Activated naive CD4-positive, alpha-beta T cell treated with Interleukin-2 at 50 U/mL for 16 hours (primary cell): ENCODE measurements at places on chromosomes 4 and X.
A peak's percentile ranks its signal among the peaks of the same experiment; 100 is the strongest.

DNA sequence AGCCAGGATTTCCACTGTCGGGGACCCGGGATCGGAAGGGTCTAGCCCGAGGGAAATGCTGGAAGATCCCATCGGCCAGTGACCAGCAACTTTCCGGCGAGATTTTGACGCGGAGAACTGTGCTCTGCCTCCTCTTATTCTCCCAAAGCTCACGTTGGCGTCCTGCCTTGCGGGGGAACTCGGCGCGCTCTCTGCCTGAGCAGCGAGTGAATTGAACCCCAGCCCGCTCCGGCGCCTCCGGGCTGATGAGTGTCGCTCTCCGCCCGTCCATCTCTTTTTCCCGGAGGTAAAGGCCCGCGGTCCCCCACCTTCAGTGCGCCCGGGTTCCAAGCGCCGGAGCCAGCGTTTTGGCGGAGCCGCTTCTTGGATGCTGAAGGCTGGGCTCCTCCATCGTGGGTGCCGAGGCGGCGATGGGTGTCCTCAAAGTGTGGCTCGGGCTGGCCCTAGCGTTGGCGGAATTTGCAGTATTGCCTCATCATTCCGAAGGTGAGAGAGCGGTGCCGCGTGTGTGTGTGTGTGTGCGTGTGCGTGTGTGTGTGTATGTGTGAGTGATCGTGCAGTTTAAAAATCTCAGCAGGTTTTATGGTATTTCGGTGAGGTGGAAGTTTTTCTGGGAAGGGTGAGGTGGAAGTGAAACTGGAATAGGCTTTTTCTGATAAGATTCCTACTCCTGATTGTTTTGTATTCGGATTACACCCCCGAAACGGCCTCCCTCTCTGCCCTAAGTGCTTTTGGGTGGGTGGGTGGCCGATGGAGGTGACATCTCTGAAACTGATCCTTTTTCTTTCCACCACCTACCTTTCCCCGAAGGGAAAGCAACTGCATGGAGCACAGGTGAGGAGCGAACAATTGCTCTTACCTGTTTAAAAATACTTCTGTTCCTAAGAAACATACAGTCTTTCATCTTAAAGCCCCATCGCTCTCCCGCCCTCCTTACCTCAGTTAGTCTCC, 752 bp downstream of the FRAS1 start:
- peak; percentile 15 for DNase-seq

DNA sequence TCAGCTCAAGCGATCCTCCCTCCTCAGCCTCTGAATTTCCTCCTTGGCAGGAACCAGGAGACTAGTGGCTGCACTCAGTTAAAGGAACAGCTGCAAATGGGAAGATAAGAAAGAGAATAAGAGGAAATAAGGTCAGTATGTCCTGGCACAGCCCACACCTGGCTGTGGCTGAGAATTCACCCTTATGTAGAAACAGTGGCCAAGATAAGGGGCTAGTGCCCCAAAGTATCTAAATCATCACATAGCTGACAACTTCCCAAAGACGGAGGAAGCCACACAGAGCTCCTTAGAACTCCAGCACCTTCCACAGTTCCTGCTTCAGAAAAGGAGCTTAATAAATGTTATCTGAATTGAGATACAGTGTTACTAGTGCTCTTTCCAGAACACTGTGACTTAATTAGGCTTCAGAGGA, 2.3 kb upstream of the CHIC2 start:
- DNase-seq, result no peak

DNA sequence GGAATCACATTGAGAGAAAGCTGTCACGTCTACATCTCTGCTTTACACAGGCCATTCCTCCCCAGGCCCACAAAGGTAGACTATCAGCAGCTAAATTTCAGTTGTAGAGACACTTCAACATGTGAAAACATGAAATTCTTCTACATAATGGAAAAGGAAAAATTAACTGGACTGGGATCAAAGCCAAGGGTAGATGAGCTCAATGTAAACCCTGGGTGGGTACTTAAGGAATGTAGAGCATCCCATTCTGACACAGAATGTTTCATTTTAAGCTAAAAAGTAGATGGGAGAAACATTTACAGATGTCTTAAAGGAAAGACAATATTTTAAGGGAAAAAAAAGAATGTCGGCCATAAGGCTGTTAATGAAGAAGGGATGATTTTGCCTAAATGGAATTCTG, 51.3 kb upstream of the NPNT start:
- DNase-seq, result no peak

DNA sequence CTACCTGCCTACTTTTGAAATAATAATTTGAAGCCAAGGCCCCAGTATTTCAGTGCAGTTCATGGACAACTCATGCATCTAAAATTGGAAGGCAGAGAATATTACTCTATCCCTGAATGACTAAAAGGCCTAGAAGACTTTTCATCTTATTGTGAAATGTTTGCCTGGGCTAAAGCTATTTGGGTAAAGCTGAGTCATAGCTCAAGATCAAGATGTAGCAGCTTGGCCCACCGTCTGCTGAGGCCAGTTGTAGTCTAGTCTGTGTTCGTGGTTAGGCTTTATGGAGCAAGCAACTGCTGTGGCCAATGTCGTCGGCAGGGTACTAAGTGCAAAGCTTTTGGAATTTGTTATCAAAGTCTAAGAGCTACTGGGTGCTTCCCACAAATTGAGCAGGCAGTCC, 929.1 kb downstream of the RAB28 start:
- no peak for DNase-seq

DNA sequence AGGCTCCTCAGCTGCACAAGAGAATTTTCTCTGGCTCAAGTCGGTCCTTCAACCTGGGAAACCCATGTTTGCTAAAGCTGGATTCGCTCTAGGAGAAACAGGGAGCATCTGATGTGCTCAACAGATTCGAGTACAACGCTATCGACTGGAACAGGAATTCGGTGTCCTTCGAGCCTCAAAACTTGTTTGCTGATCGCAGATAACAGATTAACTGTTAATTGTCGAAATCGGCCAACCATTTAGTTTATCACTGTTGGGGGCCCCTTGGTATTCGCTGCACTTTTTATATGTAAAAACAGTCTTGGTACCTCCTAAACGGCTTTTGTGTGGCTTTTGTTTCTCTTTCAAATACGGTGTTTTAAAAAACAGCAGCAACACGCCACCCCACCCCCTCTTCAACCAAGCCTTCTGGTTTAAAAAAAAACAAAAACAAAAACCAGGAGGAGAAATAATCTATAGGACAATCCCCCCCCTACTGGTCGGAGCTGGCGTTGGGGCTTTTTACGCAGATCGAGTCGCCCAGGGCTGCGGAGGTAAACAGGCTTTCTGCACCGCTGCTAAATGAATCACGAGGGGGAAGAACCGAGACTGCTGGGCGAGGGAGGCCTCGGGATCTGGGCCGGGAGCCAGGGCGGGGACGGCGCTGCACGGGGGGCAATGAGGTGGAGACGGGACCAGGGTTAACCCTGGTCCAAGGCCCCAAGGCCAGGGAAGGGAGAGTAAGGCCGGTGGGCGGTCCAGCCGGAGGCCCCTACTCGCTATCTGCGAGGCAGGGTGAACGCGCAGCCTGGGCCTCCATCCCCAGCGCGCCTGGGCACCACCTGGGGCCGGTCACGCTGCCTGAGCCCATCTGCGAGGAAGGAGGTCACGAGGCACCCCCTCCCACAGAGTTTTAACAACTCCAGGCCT, 71.7 kb upstream of the BCOR start:
- peak; percentile 80 for DNase-seq

GRCh38 chr4:109046471-109047201, 255.8 kb downstream of the COL25A1 start:
- DNase-seq, result no peak

DNA sequence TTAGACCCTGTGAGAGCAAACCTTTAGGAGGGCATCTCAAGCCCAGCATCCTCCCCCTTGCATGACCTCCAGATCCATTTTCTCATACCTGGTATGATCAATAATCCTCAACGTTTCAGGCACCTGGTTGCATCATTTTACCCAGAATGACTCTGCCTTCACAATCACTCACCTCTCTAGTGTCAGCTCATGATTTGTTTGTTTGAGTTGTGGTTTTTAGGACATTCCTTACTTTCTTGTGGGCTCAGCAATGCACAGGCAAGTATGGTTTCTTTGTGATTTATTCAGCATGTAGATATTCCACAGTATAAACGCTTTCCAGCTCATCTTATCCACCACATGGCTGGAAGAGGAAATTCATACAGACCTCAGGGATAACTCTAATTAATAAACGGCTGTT, 93.6 kb upstream of the CPEB2 start:
- no peak for DNase-seq

GRCh38 chr4:85496126-85496849, 21.3 kb downstream of the ARHGAP24 start:
- no peak for DNase-seq

GRCh38 chr4:74858921-74859562, 64.7 kb upstream of the BTC start:
- no peak for DNase-seq

DNA sequence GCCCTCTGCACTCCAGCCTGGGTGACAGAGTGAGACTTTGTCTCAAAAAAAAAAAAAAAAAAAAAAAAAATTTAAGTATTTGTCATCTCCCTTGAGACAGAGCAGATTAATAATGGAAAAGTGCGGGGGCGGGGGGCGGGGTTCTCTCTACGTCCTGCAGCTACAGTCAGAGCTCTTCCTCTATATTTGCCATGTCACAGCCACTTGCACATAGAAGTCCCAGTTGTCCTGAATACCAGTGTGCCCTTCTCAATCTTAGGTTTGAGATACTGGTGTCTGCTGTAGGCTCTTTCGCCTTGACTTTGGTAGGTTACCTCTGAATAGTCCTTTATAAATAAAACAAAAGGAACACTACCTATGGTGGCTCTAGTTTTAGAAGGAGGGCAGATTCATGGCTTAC, 237.8 kb upstream of the PGRMC2 start:
- no peak for DNase-seq

DNA sequence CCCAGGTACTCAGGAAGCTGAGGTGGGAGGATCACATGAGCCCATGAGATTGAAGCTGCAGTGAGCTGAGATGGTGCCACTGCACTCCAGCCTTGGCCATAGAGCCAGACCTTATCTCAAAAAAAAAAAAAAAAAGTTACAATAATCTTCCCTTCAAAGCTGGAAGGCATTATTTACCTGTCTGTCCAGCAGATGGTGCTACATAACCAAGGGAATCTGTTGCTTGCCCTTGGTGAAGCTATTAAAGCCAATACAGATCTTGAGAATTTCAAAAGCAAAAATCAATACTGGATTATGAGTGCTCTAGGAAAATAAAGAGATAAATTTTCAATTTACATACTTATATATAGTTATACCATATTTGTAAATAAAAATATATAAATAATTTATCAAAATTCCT, 25.9 kb downstream of the PKD2 start:
- DNase-seq, result peak; percentile 7

DNA sequence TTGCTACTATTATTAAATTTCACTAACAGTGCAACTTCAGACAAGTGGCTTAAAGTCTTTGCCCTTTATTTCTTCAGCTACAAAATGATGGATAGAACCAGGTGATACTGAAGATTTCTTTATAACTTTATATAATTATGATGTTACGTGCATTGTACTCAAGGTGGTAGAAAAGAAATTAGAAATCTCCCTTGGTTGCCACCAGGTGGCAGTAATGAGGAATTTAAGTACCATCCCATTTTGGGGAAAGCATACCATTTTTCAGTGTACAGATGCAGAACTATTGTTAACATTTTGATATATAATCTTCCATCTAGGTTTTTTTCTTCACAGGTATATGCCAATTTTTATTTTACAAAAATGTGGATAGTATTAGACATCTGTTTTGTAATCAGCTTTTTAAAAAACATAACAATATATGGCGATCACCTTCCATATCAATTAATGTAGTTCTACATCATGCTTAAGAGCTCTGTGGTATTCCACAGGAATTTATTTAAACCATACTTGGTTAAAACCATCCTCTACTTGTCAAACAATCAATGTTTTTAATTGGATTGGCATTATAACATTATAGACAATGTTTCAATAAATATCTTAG, 37.7 kb upstream of the RAB33B start:
- no peak for DNase-seq

- no peak for DNase-seq
Measured at GRCh38 chrX:44474410-44474809, 68.2 kb downstream of the FUNDC1 start.

GRCh38 chr4:124386648-124387047, 325.9 kb downstream of the ANKRD50 start:
- DNase-seq, result no peak

GRCh38 chr4:105933083-105933482, 37.8 kb downstream of the NPNT start:
- DNase-seq, result no peak

DNA sequence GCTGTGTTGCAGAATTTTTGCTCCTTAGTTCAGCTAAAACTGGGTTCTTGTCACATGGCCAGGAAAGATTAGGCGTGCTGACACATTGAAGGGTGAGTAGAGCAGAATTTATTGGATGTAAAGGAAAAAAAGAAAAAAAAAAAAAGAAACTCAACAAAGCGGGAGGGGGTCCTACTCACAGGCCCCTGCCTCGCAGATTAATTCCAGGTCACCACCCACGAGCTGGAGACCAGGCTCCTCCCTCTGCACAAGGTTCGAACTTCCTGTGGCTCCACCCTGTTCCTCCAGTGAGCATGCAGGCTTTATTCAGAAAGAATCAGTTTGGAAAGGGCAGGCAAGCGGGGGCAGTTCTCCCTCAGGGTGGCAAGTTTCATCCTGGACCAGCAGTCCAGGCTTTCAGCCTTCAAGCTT, 17.1 kb downstream of the MGST2 start:
- no peak for DNase-seq

DNA sequence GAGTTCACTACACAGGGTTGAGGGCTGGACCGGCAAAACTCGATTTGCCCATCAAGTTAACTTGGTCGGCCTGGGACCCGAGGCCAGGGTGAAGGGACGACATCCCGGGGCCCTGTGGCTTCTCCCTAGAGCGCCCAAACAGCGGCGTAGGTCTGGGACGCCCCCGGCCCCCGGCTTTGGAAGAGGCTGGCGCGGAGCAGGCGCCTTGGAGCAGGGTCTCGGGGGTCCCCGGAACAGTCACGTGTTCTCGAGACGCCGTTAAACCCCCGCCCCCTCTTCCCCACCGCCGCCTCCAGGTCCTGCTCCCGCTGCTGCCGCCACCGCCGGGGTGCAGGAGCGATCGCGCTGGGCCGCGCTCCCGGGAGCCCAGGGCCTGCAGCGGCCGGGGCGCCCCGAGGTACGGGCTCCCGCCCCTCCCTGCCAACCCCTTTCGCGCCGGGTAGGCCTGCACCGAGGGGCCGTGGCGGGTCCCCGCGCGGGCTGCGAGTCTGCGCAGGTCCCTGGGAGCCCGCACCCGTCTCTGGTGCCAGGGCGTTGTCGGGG, at the start of gene NPY5R:
TSS of gene NPY5R (plus strand) at position 289 of the 543 bp plus-strand sequence. CDS start 6,382 bp downstream, outside the sequence.
- DNase-seq, result no peak

DNA sequence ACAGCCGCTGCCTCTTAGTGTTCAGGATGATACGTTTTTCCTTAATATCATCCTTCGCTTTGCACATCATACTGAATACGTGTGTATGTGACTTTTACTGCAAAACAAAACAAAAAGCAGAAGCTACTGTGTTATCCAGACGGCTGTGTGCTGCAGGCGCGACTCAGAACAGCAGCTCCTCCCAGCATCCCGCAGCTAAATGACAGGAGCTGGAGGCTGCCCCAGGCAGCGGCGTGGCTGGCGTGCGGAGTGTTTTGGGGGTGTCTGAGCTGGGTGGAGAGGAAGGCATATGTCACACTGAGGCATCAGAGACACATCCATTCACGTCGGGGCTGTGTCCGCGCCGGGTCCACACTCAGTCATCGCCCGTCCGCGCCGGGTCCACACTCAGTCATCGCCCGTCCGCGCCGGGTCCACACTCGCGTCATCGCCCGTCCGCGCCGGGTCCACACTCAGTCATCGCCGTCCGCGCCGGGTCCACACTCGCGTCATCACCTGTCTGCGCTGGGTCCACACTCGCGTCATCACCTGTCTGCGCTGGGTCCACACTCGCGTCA, 16.6 kb downstream of the PCGF3 start:
- no peak for DNase-seq
